Activated CD4-positive, alpha-beta T cell treated with anti-CD3 and anti-CD28 coated beads, Interleukin-2, Interleukin-6, amounts not matched to agents 100 ng/mL and 50 ng/mL, durations not matched to agents 16 hours and 8 hours (primary cell): ENCODE measurements at places on chromosomes 6 and 20.

- DNase-seq, result no peak
These were observed 26.0 kb upstream of the RSPO3 start for GRCh38 chr6:127092466-127092865.

- no peak for DNase-seq
These were observed 31.9 kb downstream of the CDKAL1 start for GRCh38 chr6:20566109-20566508.

DNA sequence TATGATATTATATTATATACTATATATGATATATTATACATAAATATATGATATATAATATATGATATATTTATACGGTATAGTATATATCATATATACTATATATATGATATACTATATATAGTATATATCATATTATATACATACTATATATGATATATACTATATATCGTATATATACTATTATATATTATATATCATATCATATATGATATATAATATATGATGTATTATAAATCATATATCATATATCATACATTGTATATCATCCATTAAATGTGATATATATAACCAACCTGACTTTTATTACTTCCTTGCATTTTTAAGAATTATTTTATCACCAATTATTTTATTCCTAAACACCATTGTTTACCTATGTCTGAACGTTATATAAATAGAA lies 146.6 kb upstream of the PRSS16 start:
- no peak for DNase-seq

- DNase-seq, result no peak
These were observed 7.5 kb downstream of the RFX6 start for GRCh38 chr6:116884530-116884929.

DNA sequence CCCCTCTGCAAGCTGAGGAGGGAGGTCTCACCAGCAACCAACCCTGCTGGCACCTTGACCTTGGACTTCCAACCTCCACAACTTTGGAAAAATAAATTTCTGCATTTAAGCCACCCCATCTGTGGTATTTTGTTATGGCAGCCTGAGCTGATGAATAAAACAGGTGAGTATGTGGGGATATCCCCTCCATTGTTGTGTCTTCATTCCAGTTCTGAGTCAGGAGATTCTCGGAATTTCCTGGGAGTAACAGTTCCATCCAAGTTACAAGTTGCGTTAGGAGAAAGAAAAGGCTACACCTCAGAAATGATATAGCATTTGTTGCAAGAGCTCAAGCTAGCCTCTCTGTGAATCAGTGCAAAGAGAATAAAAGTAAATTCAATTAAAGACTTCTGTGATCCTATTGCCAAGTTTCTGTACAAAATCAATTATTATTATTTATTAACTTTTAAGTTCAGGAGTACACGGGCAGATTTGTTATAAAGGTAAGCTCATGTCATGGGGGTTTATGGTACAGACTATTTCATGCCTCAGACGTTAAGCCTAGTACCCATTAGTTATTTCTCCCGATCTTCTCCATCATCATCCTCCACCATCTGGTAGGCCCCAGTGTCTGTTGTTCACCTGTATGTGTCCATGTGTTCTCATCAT lies 153.0 kb downstream of the NKAIN2 start:
- DNase-seq, result no peak

- no peak for DNase-seq
These were observed 195.4 kb downstream of the TFAP2A start for GRCh38 chr6:10219510-10219909.

DNA sequence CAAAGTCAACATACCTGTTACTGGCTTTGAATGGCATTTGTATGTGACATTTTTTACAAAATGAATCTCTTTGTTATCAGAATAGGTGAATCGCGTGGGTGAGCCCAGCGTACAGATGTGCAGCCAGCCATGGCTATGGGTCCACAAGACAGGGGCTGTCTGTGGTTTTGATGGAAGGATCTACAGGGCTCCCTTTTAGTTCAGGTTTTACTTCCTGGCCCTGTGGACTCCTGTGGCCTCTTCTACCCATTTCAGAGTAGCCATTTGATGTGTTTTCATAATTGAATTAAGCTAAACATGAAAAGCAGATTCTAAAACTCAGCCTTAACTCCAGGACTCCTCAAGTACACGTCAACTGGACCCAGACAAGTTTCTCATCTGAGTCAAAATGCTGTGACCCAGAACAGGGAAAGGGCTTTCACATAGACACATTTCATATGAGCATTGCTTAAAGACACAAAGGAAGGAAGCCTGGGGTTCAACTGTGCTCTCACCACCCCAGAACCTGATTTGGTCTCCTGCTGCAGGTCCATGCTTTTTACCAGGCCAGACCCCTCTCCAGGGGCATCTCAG lies 105.3 kb upstream of the NAA20 start:
- DNase-seq, result no peak

DNA sequence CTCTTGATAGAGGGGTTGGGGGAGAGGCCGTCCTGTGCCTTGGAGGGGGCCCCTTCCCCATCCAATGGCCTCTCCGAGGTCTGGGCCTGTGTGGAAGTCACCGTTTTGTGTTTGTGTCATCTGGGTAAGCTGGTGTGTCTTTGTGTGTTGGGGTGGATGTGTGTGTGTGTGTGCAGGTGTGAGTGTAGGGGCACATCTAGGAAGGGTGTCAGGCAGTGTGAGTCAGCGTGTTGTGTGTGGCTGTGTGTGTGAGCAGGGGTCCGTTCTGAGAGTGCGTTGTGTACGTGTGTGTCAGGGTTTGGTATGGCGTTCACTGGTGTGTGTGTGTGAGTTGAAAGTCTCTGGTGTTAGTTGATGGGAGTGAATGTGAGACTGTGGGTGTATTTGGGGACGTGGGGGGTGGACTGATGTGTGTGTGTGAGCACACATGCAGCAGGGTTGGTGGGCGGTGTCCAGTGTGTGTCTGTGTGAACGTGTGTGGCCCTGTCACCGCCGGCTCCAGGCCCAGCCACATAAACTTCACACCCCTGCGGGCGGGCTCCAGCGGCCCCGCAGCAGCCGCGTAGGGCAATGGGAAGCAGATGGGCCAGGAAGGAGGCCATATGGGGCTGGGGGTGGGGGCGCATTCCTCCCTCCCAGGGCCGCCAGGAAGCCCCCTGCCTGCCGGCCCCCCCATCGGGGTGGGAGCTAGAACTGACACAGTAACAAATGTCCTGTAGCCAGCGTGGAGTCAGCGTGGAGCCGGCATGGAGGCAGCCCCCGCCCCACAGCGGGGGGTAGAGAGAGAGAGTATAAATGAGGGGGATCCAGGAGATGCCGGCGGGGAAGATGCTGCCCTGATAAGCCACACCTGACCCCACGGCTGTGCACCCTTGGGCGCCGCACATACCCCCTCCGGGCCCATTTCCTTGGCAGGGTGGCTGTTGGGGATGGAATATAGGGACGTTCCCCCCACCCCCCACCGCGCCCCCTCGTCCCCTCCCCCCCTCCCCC lies 32.1 kb downstream of the SNAI1 start:
- DNase-seq, result no peak

DNA sequence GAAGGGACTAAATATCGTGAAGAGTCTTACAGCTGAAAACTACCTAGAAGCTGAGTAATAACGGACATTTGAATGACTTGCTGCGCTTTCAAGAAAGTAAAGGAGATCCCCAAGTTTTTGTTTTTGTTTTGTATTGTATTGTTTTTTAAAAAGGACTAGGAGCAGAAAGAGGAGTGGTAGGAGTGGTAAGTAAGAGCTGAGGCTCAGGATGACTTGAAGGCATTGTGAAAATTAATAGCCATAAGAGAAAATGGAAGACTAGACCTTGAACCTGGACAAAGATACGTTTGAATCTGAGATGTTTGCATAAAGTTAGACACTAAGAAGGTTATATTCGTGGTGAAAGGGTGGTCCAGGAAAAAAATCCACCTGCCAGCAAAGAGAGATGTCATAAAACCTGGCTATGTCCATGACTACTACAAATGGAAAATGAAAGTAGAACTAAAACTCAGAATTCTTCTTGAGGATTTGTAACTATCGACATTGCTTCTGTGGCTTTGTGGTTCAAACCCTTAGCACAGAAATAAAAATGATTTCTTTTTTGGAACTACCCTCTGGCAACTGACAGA lies 824.8 kb upstream of the FLRT3 start:
- DNase-seq, result peak; percentile 7

GRCh38 chr6:98118397-98119045 lies 715.9 kb upstream of the POU3F2 start:
- no peak for DNase-seq

- DNase-seq, result no peak
These were observed 422.8 kb upstream of the EPHA7 start for GRCh38 chr6:93842178-93842577.

GRCh38 chr6:128099571-128100197 lies 198.8 kb upstream of the THEMIS start:
- no peak for DNase-seq

- no peak for DNase-seq
These were observed 8.4 kb downstream of the FRS3 start for GRCh38 chr6:41771058-41771983.

DNA sequence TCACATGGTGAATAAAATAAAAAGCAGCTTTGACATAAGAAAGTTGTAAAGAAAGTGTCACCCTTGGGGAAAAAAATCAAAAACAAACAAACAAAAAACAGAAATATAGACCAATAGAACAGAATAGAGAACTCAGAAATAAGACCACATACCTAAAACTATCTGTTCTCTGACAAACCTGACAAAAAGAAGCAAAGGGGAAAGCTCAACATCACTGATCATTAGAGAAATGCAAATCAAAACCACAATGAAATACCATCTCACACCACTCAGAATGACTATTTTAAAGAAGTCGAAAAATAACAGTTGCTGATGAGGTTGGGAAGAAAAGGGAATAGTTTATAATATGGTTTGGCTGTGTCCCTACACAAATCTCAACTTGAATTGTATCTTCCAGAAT lies 159.1 kb downstream of the TINAG start:
- DNase-seq, result no peak

- peak; percentile 85 for DNase-seq
These were observed 660 bp upstream of the TFB1M start for GRCh38 chr6:155314773-155315515.

DNA sequence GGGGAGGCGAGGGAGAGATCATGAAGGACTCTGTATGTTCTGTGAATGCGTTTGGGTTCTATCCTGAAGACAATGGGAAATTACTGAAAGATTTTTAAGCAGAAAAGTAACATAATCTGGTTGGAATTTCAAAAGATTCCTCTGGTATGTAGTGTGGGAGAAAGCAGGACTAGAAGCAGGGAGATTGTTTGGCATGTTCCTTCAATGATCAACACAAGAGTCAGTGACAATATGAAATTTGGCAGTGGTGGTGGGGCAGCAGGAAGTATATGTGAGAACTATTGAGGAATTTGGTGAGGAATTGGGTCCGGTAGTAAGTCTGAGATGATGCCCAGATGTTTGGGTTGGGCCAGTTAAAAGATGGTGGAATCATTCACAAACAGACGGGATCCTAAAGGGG lies 348.7 kb downstream of the CD83 start:
- DNase-seq, result no peak

- DNase-seq, result no peak
These were observed 280.5 kb downstream of the QKI start for GRCh38 chr6:163694988-163695398.

DNA sequence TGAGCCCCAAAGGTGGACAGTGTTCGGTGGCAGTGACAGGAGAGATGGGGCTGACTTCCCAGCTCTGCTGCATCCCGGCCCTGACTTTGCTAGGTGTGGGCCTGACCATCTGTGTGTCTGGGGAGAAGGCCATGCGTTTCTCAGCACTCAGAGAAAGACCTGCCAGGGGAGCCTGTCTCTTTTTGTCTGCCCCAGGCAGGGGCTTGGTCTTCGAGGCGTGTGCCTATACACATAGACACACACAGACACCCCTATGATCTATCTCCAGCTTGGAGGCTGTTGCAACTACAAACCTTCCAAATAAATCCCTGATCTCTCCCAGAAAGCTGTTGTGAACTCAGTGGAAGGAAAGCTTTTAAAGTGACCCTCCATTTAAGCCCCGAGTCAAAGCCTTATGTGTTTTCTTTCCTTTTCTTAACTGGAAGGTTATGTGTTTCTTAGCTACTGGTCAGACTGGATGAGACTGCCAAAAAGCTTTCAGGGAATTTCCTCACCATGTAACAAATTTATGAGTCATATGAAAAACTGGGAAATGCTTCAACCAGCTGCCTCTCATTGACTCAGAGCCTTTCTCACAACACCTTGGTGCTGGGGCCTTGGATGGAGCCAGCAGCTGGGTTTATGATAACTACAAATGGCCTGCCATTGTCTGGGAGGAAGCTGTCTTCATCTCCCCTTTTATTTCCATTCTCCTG lies 102.6 kb downstream of the CDC5L start:
- no peak for DNase-seq

DNA sequence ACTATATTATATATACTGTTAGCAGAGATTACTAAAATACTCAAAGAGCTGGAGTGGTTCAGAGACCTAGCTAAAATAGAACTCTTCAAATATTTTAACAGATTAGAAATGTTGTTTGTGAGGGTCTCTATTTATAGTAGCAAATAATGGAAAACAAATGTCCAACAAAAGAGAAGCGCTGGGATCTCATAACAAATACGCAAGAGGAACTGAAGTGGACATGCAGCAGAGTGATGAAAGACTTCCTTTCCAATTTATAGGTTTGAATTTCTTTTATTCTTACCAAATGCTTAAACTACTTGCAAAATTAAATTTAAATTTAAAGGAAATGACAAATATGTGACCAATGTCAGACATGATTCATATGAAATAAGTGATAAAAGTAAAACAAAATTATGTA lies 49.9 kb downstream of the PIGU start:
- DNase-seq, result no peak

DNA sequence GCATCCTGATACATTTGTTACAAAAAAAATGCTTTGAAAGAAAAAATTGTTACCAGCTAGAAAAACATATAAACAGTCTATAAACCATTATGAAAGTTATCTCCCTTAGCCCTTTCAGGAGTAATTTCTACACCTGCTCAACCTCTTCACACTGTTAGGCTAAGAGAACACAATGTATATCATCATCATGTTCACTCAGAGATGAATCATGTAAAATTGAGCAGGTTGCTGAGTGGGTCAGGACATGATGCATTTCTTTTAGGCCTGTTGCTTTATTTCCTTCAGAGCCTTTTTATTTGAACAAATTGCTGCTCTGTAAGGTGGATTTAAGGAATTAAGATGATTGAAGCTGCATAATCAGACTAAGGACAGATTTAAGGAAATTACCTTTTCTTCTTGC lies 531.3 kb upstream of the MAN1A1 start:
- no peak for DNase-seq

DNA sequence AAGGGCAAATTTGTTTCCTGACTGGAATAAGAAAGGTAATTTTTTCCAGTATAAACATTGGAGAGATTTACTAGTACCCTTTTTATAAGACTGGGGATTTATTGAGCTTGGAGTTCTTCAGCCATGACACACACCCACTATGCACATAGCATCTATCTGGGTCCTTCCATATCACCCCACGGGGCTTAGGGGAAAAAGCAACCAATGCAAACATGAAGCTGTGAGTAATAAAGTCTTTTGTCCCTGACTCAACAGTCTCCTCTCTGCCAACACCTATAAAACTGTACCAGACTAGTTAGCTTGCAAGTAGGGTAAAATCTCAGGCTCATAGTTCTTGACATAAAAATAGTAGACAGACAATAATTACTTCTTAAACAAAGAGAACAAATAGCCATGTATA lies 23.4 kb downstream of the COL21A1 start:
- DNase-seq, result no peak
